ENCODE measurements at places on chromosomes 7 and 10.

GRCh38 chr10:117543225-117544003 lies 868 bp downstream of the EMX2 start:
- no peak for DNase-seq

GRCh38 chr7:101363734-101364374 lies 1.2 kb downstream of the COL26A1 start:
- no peak for DNase-seq

DNA sequence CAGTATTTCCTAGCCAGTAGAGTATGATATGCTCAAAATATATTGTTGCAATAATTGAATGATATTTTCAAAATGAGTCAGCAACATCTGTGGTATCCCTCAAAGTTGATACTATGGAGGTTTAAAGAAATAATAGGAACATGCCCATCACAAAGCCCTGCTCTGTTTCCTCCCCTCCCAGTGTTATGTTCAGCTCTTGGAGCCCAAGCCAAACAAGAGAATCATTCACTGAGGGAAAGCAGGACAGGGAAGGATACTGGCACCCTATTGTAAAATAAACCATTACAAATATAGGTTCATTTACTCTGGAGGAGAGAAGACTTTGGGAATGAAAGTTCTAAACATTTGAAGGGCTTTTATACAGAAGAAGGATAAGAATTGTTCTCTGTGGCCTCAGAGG lies 37.6 kb downstream of the SORCS3 start:
- DNase-seq = no peak

GRCh38 chr10:131001438-131001837 lies 310.1 kb downstream of the TCERG1L start:
- DNase-seq = no peak
